ENCODE measurements at places on chromosomes 7 and 10. TPM values are rescaled to one million over a fixed set of nuclear protein-coding genes. Genes with fewer than 3 reads are reported as not detected.

DNA sequence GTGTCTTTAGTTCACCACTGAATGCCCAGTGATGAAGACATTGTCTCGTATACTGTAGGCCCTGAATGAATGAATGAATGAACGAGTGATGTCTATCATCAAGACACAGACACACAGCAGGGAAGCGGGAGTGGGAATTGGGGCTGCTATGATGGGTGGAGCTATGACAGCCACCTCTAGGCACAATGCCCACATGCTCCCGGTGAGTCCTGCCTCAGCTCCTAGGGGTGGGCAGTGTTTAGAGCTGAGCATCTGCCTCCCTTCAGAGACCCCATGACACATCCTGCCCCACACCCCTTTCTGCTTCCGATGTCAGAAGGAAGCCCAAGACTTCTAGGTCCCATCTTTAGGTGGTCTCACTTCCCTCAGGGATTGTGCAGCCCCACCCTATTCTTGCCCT lies 714.1 kb downstream of the PARD3 start:
- no peaks in the 10 kb centered on the region for H3K36me3 ChIP-seq
- H3K27me3 ChIP-seq, result no peaks in the 10 kb centered on the region
- H3K27ac ChIP-seq, result no peak overlapping the region
- no peak for DNase-seq
- no peak overlapping the region for H3K4me3 ChIP-seq

DNA sequence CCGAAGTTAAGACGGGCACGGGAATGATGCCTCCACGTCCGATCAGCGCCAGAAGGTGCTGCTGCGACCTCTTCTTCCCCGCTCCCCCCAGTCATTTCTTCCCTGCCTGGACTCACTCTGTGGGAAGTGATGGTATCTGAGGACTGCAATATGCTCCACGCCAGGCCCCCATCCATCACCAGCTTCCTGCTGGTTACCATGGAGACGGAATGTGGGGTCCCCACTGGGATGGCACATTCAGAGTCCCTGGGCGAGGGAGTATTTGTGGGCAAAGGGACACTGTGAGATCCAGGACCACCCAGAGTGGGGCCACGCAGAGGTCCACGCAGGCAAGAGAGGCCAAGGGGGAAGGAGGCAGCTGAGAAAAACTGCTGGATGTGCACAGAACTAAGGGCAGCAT lies 39.7 kb downstream of the CARD11 start:
- no peak overlapping the region for H3K27ac ChIP-seq
- H3K4me1 ChIP-seq, result no peaks in the 10 kb centered on the region
- no peaks in the 10 kb centered on the region for H3K36me3 ChIP-seq
- H3K4me3 ChIP-seq, result no peak overlapping the region
- DNase-seq, result no peak

Gene CASD1
- 3.1 TPM for total RNA-seq

DNA sequence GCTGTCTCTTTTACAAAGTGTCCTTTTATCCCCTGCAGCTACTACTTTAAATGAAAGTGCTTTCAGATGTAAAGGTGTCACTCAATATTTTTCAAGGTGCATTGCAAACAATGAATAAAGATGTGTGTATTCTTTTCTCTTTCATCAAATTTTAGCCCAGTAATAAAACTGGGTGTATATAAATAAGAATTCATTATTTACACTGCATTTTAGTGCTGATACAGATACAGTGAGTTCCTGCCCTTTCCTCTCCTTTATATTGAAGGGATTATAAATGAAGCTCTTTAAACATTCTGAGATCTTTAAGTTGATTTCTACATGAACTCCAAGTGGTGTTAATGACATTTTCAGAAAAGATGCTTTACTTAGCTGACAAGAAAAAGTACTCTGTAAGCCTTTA lies 517.5 kb downstream of the PHTF2 start:
- DNase-seq, result no peak
- H3K4me3 ChIP-seq, result no peak overlapping the region
- H3K36me3 ChIP-seq, result no peaks in the 10 kb centered on the region
- H3K27me3 ChIP-seq, result no peaks in the 10 kb centered on the region

DNA sequence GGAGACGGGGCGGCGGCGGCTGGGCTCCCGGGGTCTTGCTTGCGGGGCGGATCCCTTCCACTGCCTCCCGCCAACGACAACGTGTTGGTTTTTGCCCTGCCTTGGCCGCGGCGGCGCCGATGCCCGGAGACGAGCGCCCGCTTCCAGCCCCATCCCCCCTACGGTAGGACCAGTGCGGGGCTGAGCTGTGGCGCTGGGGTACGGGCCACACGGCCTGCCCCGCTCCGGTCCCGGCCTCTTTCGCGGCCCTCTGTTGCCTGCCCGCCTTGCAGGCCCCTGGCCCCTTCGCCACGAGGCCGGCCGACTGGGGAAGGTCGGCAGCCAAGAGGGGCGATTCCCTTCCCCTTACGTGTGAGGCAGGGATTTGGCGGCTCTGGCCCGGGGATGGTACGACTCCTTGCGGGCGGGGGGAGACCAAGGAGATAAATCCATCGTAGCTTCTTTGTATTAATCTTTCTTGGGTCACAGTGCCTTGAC lies 488 bp downstream of the EIF4H start:
- H3K27me3 ChIP-seq, result no peaks in the 10 kb centered on the region
- DNase-seq, result no peak
- H3K36me3 ChIP-seq, result peaks cover 18% of the 10 kb centered on the region
- H3K27ac ChIP-seq, result peak overlapping the region; percentile 87

- H3K4me1 ChIP-seq, result peaks cover 10% of the 10 kb centered on the region
- no peaks in the 10 kb centered on the region for H3K36me3 ChIP-seq
- H3K4me3 ChIP-seq, result no peak overlapping the region
Observed at GRCh38 chr10:11162828-11163599, 145.3 kb downstream of the CELF2 start.

DNA sequence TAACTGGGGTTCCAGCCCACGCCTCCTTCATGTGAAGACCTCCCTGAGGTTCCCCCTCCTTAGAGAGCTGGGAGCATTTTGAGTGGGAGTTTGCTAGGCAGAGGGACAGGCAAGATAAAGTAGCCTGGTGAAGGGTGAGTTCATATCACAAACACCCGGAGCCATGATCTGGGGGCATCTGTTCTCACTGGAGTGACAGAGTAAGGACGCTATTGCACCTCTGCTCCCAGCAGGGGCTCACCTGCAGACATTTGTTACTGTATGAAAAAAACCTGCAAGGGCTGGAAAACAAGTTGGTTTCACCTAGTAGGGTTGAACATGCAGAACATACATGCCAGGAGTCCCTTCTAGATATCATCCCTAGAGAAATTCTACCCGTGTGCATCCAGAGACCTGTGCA lies 88.4 kb downstream of the CARD11 start:
- H3K4me1 ChIP-seq, result no peaks in the 10 kb centered on the region
- H3K27me3 ChIP-seq, result no peaks in the 10 kb centered on the region
- no peak for DNase-seq
- H3K27ac ChIP-seq, result no peak overlapping the region
- no peak overlapping the region for H3K4me3 ChIP-seq

DNA sequence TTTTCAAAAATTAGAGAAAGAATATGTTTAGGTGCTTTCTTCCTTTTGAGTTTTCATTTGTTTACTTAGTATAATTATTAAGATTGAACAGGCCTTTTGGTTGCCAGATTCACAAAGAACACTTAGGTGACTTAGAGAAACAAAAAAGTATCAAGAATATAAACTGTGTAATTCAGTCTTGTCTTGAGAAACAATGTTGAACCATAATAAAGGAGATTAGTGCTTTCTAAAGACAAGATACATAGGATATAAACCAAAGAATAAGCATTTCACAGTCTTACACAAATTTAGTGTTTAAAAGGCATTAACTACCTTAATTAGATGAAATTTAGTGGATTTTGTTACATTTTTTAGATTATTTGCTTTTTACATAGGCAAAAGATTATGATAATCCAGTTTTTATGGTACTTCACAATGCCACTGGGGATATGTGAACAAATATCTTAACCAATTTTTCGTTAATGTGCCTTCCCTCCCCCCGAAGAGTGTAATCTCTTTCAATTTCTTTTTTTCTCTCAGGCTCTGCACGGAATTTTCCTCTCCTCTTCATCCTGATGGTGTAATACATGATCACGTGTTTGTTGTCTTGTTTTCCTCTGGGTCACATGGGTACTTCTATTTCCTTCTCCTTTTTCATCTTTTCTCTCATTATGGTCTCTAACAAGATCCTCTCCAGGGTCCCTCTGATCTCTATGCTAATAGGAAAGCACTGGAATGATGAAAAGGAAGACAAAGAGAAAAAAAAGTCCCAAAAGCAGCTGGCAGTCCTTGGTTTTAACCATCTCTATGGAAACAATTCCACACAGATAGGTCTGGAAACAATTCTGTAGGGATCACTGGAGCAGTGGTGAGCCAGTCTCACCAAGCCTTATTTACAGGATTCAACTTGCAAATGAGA lies 3.7 kb upstream of the HNRNPH3 start:
- H3K4me1 ChIP-seq, result no peaks in the 10 kb centered on the region
- no peaks in the 10 kb centered on the region for H3K36me3 ChIP-seq
- H3K4me3 ChIP-seq, result peak overlapping the region; percentile 32

Gene CCDC3
- total RNA-seq, result 86.0 TPM

- H3K27me3 ChIP-seq, result no peaks in the 10 kb centered on the region
- H3K36me3 ChIP-seq, result no peaks in the 10 kb centered on the region
- H3K27ac ChIP-seq, result no peak overlapping the region
- no peak for DNase-seq
Observed at GRCh38 chr7:151893405-151893923, 16.5 kb upstream of the PRKAG2 start.

DNA sequence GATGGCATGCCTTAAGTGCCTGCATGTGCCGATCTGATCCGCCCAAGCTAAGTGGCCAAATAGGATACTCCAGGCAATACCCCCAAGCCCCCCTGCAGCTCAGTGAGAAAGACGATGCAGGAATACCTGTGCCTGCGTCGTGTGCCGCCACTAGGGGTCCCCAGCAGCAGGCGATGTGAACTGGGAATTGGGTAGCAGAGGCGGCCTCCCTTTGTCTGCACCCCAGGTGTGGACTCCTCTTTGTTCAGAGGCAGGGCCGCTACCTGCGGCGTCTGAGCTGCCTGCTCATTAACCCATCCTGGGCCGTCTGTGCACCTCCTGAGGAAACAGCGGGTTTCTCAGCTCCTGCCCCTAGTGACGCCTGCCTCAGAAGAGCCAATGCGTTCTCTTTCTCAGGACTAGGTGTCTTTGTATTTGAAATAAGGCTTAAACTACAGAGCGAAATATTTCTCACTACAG lies 4.8 kb upstream of the CHN2 start:
- no peaks in the 10 kb centered on the region for H3K36me3 ChIP-seq
- H3K4me3 ChIP-seq, result no peak overlapping the region
- no peaks in the 10 kb centered on the region for H3K27me3 ChIP-seq
- no peaks in the 10 kb centered on the region for H3K4me1 ChIP-seq
- no peak overlapping the region for H3K27ac ChIP-seq

GRCh38 chr7:130697820-130698219 lies 11.5 kb upstream of the TSGA13 start:
- H3K4me1 ChIP-seq, result no peaks in the 10 kb centered on the region
- no peak overlapping the region for H3K27ac ChIP-seq
- H3K27me3 ChIP-seq, result no peaks in the 10 kb centered on the region
- no peaks in the 10 kb centered on the region for H3K36me3 ChIP-seq
- DNase-seq, result no peak
- no peak overlapping the region for H3K4me3 ChIP-seq

DNA sequence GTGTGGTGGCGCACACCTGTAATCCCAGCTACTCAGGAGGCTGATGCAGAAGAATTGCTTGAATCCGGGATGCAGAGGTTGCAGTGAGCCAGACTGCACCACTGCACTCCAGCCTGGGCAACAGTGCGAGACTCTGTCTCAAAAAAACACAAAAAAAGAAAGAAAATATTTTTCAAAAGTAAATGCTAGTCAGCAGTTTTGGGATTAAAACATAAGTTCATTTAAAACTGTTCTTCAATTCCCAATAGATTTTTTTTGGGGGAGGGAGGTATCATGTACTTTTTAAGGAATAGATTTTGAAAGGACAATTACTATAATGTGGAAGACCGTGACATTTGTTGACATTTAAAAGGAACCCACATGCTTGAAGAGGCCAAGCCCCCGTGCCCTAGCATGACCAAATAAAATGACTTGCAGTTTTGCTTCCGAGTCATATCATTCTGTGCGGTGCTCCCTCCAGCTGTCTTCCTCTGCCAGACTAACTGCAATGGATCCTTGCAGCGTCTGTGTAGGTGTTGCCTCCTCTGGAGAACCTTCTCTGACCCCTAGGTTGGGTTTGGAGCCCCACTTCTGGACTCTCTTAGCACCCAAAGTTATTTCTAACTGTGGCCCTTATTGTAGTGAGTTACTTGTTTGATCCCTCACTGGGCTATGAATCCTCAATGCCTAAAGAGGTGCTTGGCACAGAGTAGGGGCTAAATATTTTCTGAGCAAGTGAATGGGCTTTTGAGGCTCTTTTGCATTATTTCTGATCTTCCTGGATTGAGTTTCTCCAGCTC lies 17.4 kb upstream of the HPS1 start:
- no peak for DNase-seq
- peaks cover 3% of the 10 kb centered on the region for H3K4me1 ChIP-seq
- no peak overlapping the region for H3K4me3 ChIP-seq
- H3K36me3 ChIP-seq, result no peaks in the 10 kb centered on the region
- H3K27me3 ChIP-seq, result no peaks in the 10 kb centered on the region
- no peak overlapping the region for H3K27ac ChIP-seq

- DNase-seq, result peak; percentile 88
- H3K36me3 ChIP-seq, result no peaks in the 10 kb centered on the region
- H3K4me3 ChIP-seq, result no peak overlapping the region
Observed at GRCh38 chr7:140517546-140518369, 38.5 kb upstream of the MKRN1 start.

Gene SLC18A3
- total RNA-seq, result not detected

GRCh38 chr10:93475227-93475626 lies 6.9 kb downstream of the MYOF start:
- no peak for DNase-seq
- peak overlapping the region; percentile 16 for H3K27ac ChIP-seq
- H3K4me3 ChIP-seq, result no peak overlapping the region
- peaks cover 15% of the 10 kb centered on the region for H3K4me1 ChIP-seq
- H3K27me3 ChIP-seq, result no peaks in the 10 kb centered on the region

DNA sequence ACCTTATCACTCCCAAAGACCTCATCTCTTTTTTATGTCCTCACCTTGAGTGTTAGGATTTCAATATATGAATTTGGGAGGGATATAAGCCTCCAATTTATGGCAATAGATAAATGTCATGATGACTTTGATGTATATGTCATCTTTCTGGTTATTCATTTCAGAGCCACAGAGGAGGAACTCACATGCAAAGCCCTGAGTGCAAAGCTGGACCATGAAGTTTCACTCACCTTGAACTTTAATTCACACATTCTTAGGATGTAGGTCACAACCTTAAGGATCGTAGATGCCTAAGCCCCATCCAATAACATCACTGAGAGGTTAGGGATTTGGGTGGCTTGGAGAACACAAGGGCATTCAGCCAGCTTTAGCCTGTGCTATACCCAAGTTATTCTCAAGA lies 81.9 kb upstream of the ZPBP start:
- no peaks in the 10 kb centered on the region for H3K4me1 ChIP-seq
- no peak overlapping the region for H3K27ac ChIP-seq
- H3K36me3 ChIP-seq, result no peaks in the 10 kb centered on the region
- DNase-seq, result no peak
- H3K27me3 ChIP-seq, result no peaks in the 10 kb centered on the region

Gene KLF14
- not detected for total RNA-seq

DNA sequence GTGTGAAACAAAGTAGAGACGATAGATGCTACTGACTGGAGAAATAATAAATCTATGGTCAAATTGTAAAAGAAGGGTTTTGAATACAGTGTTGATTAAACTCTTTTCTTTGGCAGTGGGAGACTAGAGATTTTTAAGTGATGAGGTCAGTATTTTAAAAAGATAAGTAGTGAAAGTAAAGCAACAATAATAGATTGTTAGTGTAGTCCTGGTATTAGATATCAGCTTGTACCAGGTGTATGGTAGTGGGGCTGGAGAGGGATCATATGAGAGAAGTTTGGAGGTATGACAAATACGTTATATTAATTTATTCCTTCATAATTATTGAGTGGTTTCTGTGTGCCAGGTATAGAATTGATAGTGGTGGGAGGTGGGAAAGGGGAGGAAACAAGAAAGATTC lies 25.2 kb downstream of the PHTF2 start:
- H3K4me1 ChIP-seq, result no peaks in the 10 kb centered on the region
- H3K27me3 ChIP-seq, result no peaks in the 10 kb centered on the region
- H3K27ac ChIP-seq, result no peak overlapping the region
- no peak overlapping the region for H3K4me3 ChIP-seq

All from ascending aorta (tissue), 2 donors.